ENCODE measurements at places on chromosomes 16 and 17.

DNA sequence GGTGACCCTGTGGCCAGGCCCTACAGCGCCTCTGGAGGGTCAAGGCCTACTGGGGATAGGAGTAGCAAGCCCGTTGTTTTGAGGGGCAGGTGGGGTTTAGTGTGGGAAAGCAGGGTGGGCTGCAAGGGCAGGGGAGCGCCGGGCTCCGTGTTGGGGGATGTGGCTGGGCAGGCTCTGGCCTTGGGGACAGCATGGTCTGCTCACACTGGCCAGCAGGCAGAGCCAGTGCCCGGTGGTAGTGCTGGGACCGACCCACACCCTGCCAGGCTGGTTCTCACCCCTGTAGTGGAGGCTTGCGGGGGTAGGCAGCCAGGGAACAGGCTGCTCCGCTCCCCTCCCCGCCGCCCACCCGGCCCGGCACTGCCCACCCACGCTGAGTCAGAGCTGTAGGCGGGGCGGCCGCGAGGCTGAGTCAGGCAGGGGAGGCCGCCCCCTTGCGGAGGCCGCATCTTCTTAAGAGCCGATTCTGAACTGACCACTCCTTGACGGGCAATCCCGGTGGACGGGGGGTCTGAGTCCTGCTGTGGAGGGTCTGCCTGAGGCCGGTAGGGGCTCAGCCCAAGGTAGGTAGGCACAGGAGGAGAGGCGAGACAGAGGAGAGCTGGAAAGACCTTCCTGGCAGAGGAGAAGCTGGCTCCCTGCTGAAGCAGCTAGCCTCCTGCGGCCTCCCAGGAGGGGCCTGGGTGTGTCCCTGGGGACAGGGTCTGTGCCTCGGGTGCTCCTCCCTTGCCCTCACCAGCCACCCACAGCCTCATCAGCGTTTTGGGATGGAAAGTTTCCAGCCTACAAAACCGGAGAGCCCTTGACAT is 62.4 kb downstream of the BAIAP2 start:
- DNase-seq = no peak

GRCh38 chr16:89099905-89100304 is 6.3 kb downstream of the ACSF3 start:
- DNase-seq = no peak

GRCh38 chr16:60217787-60218186 is 1483.7 kb upstream of the GOT2 start:
- DNase-seq = no peak

DNA sequence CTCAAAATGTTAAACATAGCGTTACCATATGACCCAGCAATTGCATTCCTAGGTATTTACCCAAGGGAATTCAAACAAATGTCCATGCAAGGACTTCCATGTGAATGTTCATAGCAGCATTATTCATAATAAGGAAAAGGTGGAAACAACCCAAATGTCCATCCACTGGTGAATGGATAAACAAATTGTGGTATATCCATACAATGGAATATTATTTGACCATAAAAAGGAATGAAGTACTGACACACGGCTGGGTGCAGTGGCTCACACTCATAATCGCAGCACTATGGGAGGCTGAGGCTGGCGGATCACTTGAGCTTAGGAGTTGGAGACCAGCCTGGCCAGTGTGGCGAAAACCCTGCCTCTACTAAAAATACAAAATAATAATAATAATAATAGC is 24.1 kb upstream of the GOSR2 start:
- DNase-seq = no peak

GRCh38 chr17:31068291-31068690 is 26.5 kb upstream of the NF1 start:
- no peak for DNase-seq

- DNase-seq = no peak
These were observed 177.5 kb upstream of the CDH8 start for GRCh38 chr16:62213763-62214162.

- DNase-seq = no peak
These were observed 217.0 kb upstream of the CIBAR2 start for GRCh38 chr16:85329059-85329812.

GRCh38 chr16:4593086-4593485 is 21.6 kb downstream of the UBALD1 start:
- no peak for DNase-seq

- DNase-seq = no peak
These were observed 786.1 kb downstream of the KCNJ2 start for GRCh38 chr17:70955441-70955840.

GRCh38 chr16:23232806-23233205 is 50.3 kb downstream of the SCNN1G start:
- no peak for DNase-seq

DNA sequence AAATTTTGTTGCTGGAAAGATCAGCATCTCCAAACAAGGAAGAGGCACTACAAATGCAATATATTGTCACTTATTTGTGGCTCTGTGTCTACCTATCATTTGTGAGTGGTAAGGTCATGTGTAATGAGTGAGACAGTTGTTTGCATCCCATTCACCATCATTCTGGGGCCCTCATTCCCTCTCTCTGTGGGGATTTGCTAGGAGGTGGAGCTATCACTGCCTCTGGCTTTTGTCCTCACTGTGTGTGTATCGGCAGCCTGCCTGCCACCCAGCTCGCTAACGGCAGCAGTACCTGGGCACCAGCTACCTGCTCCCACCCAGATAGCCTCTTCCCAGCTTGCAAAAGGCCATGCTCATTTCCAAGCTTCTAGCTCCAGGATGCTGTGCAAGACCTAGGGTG is 379.2 kb upstream of the ZFHX3 start:
- no peak for DNase-seq

- DNase-seq = no peak
These were observed 1.8 kb downstream of the KRT23 start for GRCh38 chr17:40935624-40936023.

DNA sequence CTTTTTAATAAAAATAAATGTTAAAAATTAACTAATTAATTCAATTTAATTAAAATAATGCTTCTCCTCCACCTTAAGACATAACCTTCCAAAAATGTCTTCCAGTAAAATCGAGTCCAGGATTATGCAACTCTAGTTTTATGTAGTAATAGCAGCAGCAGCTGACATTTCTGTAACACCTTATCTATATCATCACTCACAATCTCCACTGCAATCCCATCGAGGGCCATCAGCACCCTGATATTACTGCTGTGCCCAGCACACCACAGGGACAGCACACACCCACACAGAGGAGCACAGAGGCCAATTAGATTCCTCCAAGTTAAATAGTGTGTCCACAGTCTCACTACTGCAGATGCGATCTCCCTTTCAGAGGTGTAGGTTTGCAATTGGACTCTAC is 2.9 kb downstream of the RPH3AL start:
- DNase-seq = no peak

DNA sequence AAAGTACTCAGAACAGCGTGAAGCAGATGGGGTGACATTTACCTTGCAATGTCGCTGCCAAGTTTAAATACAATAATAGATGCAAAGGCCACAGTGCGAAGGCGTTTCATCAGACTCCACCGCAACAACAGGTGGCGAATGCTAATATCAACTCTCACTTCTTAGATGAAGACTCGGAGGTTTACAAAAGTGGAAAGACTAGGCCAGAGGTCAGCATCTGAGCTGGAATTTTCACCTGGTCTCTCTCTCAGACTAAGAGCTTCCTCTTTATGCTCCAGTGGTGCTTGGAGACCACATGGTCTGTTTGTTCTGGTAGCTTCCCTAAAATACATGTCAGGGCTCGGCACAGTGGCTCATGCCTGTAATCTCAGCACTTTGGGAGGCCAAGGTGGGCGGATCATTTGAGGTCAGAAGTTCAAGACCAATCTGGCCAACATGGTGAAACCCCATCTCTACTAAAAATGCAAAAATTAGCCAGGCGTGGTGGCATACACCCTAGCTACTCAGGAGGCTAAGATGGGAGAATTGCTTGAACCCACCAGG is 169.1 kb downstream of the XYLT1 start:
- DNase-seq = no peak

DNA sequence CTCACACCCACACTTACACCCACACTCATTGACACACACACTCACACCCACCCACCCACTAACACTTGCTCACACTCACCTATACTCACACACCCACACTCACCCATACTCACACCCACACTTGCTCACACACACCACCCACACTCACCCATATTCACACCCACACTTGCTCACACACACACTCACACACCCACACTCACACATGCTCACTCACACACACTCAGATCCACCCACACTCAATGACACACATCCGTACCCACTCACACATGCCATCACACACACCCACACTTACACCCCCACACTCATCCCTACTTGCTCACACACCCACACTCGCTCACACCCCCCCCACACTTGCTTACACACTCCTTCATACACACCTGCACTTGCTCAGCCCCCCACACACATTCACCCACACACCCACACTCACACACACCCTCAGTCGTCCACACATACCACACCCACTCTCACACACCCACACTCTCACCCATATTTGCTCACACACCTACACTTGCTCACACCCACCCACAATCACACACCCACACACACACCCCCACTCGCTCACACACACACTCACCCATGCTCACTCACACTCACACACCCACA is 321.1 kb upstream of the N4BP1 start:
- no peak for DNase-seq

GRCh38 chr17:16269658-16270057 is 52.6 kb downstream of the PIGL start:
- DNase-seq = no peak

- DNase-seq = no peak
These were observed 47.2 kb downstream of the PDPK1 start for GRCh38 chr16:2584729-2585650.

GRCh38 chr16:62711797-62712196 is 675.6 kb upstream of the CDH8 start:
- DNase-seq = no peak

DNA sequence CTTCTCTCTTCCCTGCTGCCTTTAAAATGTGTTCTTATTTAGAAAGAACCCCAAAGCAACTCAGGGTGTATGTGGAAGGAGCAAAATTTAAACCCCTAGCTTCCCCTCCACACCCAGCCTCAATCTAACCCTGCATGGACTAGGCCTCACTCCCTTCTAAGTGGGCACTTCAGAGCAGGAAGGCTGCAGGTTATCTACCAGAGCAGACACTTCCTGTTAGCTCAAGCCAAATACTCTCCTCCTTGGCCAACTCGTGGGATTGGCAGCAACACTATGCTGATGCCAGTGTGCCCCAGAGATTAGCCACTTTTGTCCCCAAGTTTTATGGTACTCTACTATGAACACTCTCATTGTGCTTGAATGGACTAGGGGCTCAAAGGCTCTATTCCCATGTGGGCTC is 35.6 kb downstream of the CCDC42 start:
- no peak for DNase-seq

GRCh38 chr16:81537721-81538561 is 93.3 kb downstream of the CMIP start:
- DNase-seq = no peak

GRCh38 chr17:42677921-42678781 is 1.4 kb upstream of the PLEKHH3 start:
- DNase-seq = no peak

- no peak for DNase-seq
These were observed 13.9 kb upstream of the LPCAT2 start for GRCh38 chr16:55494994-55495421.

DNA sequence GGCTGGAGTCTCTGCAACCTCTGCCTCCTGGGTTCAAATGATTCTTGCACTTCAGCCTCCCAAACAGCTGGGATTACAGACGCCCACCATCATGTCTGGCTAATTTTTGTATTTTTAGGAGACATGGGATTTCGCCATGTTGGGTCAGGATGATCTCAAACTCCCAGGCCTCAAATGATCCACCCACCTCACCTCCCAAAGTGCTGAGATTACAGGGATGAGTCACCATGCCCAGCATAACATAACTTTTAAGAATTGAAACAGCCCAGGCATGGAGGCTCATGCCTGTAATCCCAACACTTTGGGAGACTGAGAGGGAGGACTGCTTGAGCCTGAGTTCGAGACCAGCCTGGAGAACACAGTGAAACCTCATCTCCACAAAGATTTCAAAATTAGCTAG is 2.5 kb downstream of the RSL1D1 start:
- no peak for DNase-seq

DNA sequence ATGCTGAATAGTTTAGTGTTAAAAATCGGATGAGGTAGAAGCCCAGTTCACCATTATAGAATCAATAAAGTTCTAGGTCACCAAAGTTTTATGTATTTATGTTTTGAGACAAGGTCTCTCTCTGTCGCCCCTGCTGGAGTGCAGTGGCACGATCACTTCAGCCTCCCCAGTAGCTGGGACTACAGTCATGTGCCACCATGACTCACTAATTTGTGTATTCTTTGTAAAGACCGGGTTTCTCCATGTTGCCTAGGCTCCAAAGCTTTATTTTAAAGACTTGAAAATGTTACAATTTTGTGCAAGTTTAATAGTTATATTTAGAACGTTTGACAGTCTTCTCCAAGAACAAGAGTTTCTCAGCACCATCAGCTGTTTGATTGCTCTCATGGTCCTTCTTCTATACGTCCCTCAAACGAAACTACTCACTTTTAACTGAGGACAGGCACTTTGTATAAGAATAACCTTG is 32.1 kb downstream of the NDE1 start:
- no peak for DNase-seq

- no peak for DNase-seq
These were observed 309.9 kb upstream of the ASIC2 start for GRCh38 chr17:33602981-33603380.

DNA sequence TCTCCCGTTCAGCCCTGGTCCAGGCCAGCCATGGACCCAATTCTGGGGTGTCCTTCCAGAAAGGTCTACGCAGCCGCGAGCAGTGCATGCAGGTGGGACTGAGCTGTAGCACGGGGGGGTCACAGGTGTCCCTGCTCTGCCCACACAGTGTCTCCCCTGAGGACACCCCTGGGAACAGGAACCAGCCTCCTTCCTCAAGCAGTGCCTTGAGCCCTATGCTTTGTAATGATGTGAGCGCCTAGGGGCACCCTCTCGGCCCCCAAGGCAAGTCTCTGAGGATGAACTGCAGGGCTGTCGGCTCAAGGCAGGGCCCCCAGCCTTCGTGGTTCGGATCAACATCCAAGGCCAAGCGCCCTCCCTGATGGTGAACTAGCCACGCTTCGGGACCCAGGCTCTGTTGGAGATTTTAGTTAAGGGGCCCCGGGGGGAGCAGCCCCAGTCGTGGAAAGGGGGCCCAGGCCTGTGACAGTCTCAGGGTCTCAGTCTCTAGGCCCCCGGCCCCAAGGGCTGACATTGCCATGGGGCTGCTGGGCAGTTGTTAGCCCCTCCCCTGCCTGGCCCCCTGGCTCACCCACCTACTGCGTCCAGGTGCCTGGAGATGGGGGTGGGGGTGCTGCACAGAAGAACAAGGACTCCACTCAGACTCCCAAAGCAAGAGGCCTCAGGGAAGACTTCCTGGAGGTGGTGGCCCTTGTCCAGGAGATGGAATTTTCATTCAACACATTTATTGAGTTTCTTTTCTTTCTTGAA is 2.3 kb downstream of the IL17C start:
- no peak for DNase-seq
